ENCODE measurements at places on chromosomes 12 and 14. TPM values are rescaled to one million over a fixed set of nuclear protein-coding genes. Genes with fewer than 3 reads are reported as not detected.

DNA sequence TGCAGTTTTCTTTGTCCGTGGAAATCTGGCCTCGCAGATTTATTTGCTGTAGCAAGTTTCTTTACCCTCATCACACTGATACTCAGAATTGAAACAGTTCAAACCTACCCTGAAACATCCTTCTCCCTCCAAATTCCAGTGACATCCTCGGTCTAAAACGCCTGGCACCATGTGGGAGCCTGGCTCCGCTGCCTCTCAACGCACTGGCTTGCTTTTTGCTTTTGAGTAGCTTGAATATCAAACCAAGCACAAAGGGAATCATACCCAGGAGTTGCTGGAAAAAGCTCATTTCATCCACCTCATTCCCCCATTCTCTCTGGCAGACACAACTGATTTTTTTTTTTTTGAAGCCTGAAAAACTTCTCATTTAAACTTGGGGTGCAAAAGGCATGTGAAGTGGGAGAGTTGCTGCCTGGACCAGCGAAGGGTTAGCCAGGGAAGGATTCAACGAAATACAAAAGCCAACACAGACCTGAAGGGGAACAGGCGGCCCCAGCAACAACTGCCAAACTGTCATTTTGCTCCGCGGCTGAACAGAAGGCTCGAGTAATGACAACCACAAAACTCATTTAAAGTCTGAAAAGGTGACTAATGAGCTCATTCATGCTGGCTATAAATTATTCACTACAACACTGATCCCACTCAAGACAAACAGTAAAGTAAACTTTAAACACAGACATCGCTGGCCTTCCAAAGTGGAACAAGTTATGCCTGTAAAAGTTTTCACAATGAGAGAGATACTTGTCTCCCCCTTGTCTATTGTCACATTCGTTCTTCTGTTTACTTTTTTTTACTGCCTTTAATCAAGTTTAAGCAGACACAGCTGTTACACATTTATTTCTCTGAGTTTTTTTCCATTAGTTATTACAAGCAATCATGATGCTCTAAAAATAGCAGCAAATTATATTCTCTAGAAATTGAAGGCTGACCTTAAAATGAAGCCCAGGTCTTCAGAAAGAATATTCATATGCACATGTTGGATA is 12.5 kb upstream of the FOXN3 start:
- DNase-seq, result no peak

DNA sequence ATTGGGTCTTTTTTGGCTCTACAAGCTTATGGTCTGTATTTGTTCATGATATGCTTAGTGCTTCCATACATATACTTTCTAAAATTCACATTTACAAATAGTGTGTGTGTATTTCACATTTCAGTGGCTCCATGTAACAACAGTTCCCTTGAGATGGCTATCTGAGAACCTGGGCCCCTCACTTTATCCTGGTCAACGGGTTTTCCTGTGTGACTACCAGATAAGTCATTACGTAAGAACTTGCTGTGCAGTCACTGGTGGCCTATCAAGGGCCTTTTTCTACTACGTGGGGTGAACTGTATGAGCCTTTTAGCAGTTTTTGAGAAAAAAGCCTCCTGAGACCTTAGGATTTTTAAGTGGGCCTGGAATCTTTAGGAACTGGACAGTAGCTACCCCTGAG is 454.1 kb downstream of the PCNX1 start:
- DNase-seq, result no peak

The CCDC196 gene
- total RNA-seq, result not detected

- DNase-seq, result no peak
These were observed 155.1 kb downstream of the SYT1 start for GRCh38 chr12:79019672-79020071.

DNA sequence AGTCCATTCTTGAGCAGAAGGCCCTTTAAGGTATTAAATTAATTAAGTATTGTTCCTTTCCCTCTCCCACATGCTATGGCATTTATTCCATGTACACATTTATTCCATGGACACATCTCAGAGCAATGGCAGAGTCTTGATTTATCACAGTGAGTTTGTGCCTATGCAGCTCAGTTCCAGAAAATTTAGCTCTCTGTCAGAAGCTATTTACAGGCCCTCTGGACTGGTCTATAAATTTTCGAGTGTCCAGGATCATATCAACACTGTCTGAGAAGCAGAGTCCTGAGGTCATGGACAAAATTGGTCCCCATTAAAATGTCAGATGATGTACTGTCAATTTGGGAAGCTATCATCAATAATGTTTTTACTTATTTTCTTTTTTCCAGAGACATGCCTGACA is 65.5 kb downstream of the TTC7B start:
- peak; percentile 8 for DNase-seq

DNA sequence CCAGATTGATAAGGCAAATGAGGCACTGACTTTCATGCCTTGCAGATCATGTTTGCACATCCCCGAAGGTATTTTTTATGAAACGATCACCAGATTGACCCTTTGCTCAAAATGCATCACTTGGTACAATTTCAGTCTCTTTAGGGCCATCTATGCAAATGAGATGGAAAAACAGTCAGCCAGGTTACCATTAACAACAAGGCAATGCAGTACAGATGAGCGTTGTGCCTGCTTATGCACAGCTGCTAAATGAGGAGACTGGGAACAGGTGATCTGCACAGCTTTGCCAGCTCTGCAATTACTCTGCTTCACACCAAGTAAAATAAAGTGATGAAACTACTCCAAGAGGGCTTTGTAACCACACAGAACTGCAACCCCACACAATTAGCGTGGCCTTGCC is 26.1 kb upstream of the PLEKHG7 start:
- DNase-seq, result no peak

All from osteocyte (in vitro differentiated cells).